ENCODE measurements at places on chromosomes 12 and 14.
A peak's percentile ranks its signal among the peaks of the same experiment; 100 is the strongest.

DNA sequence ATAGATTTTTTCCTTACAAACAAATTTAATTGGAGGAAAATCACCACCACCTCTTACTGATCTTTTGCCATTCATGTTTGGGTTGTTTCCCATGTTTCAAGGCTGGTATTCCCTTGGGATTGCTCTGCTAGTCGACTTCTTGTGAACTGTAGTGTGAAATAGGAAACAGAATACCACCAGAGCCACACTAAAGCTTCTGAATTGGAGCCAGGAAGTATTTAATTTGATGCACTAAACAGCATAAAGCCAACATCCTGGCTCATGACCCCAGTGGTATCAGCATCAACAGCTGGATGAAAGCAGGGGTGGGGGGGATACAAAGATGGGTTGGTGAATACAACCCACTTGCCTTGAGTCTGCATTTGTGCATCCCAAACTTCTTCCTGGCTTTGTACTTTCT, 127.5 kb downstream of the TBC1D30 start:
- DNase-seq, result no peak

- peak; percentile 10 for DNase-seq
Observed at GRCh38 chr12:79689477-79690141, 1.2 kb downstream of the PAWR start.

GRCh38 chr12:60052483-60052882, 456.7 kb downstream of the SLC16A7 start:
- no peak for DNase-seq

- DNase-seq, result no peak
Observed at GRCh38 chr12:75661908-75662307, 150.5 kb upstream of the KRR1 start.

GRCh38 chr12:124508381-124509079, 58.9 kb downstream of the NCOR2 start:
- no peak for DNase-seq
